ENCODE measurements at places on chromosomes 6 and 20.
A peak's percentile ranks its signal among the peaks of the same experiment; 100 is the strongest.

GRCh38 chr6:96907498-96907897 lies 9.8 kb upstream of the NDUFAF4 start:
- DNase-seq, result peak; percentile 79

DNA sequence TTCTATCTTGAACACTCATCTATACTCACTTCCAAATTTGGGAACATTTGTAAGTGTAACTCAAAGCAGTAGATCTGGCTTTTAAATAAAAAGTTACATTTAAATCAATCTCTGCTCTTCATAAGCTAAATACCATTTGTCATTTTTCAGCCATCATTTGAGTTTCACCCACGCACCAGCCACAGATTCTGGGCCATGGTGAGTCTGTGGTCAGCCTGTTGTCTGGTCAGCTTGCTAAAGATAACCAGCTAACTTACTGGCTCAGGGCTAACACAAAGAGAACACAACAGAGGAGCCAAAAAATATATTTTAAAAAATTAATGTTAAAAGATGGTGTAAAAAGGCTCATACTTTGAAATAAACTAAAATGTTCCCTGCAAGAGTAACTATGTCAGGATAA lies 181.3 kb downstream of the KIF6 start:
- no peak for DNase-seq

DNA sequence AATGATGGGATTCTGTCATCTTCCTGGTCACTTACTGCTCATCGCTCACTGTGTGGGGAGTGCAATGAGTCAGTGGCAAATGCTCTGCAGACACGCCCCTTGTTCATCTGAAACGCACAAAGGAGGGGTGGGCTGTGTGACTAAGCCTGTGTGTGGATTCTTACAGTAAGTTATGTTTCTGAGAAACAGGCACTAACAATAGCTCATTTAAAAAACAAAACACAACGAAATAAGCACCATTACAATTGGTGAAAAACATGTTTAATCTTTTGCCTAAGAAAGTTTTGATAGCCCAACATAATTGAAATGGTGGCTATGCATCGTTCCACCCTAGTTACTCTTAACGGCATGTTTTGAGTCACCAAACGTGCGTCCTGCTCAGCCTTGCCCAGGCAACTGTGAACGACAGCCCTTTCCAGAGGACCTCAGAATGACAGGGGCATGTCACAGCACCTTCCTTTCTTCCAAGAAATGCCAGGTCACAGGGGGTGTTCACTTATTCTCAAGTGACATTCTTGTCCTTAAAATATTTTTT lies 118.4 kb upstream of the SGK1 start:
- DNase-seq, result peak; percentile 88

DNA sequence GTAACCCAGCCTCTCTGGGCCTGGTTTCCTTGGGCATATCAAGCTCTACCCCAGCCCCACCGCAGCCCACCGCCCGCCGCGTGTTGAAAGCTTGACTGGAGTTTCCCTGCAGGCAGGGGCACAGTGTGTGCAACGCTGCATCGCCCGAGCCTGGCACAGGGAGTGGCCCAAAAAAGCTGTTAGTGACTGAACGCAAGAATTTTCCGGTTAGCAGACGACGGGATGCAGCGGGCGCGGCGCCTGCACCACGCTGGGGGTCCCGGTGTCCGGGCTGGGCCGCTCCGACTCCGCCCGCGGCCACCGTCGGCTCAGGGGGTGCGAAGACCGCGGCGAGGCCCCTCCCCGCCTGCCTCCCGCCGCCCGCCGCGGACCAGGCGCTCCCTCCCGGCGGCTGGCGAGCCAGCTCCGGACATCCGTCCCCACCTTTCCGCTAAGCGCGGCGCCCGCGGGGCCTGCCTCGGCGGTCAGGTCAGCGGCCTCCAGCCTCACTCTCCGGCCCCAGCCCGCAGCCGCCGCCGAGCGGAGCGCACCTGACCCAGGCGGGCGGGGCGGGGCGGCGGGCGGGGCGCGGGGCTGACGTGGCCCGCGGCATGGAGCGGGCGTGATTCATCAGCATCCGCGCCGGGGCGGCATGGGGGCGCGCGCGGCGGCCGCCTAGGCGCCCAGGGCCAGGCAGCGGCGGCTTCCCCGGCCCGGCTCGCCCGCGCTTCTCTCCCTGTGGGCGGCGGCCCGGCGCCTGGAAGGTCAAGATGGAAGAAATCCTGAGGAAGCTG lies at the start of gene ARFGEF3:
ARFGEF3 (plus strand) TSS at position 602 of the 773 bp plus-strand sequence; CDS start at position 750, 148 bp downstream.
- DNase-seq, result peak; percentile 70

DNA sequence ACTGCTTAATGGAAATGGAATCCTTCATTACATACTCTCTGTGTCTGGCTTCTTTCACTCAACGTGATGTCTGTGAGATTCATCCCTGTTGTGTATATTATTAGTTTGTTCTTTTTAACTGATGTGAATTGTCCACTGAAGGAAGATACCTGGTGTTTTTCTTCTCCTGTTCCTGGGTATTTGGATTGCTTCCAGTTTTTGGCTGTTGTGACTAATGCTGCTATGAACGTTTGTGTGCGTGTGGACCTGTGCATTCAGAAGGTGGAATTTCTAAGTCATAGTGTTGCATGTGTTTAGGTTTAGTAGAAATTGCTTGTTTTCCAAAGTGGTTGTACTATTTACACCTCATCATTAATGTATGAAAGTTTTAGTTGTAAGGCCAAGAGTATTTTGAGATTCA lies 3.8 kb downstream of the TULP4 start:
- no peak for DNase-seq

DNA sequence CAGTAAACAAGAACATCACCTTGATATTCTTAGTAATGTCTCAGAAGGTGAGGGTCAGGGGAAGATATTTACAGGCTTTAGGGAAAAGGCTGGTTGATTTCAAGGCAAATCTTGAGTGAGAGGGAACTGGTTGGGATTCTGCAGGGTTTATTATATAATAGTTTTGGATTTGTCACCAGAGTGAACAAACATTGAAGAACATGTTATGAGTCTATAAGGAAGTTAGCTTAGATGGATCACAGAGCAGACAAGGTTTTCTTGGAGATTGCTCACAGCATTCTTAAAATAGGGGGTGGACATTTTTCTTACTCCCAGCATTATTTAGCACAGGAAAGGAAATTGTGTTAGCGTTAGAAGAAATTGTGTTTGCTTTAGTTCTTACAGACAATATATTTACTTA lies 324.9 kb downstream of the LAMA2 start:
- no peak for DNase-seq

- no peak for DNase-seq
Observed at GRCh38 chr20:8414586-8415274, 282.7 kb downstream of the PLCB1 start.

DNA sequence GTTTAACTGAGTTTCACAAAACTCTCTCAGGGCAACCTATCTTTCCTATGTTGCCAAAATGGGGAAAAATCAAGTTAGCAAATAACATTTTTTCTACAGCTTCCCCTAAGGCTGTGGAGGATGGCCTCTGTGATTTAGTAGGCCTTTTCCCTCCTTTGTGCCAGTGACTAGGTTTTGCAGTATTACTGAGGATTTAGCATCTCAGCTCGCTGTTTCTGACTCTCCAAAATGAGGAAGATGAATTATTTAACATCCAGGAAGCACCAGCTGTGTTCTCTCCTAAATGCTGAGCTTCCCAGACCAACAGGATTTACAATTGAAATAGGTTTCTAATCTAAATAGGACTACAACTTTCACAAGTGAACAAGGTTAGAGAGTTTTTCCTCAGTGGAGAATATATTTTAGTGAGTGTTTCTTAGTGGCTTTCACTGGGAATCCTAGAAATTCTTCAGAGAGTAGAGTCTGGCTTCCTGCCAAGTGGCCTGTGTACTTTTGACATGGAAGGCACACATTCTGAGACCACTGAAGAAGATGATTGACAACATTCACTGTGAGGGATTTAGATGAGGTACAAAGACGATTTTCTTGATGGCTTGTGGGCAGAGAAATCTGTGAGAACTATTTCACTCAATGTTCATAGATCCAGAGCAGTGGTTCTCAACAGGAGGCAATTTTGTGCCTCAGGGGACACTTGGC lies 62.4 kb downstream of the PTCHD4 start:
- DNase-seq, result no peak

DNA sequence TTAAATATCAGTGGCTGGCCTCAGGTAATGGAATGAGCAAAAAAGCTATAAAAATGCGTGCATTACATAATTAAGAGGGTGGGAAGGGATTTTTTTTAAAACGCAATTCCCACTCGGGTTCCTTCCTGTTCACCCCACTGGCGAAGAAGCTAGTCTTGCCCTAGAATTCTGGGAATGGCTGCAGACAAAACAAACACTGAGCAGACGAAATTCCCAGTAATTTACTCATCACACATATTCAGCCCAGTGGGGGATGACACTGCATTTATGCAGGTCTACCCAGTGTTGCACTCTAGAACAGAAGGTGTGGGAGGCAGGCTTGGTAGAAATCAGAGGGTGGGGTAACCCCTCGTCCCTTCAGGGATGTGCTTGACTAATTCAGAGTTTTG lies 2695.0 kb upstream of the DEFB115 start:
- DNase-seq, result no peak

DNA sequence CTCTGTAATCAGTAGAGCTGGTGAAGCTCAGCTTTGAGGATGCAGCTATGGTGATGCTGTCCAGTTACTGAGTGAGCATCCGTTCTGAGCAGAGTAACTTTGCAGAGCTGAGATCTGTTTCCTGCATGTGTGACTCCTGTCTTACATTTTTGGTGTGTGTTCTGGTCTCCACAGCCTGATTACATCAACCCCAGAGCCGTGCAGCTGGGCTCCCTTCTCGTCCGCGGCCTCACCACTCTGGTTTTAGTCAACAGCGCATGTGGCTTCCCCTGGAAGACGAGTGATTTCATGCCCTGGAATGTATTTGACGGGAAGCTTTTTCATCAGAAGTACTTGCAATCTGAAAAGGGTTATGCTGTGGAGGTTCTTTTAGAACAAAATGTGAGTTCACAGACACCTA lies 81.6 kb downstream of the FAM120B start:
- no peak for DNase-seq

GRCh38 chr6:119323478-119323877 lies 26.1 kb downstream of the MAN1A1 start:
- DNase-seq, result no peak

- DNase-seq, result no peak
Observed at GRCh38 chr20:14764511-14765369, 427.3 kb upstream of the FLRT3 start.

GRCh38 chr6:9977411-9977810 lies 437.5 kb downstream of the TFAP2A start:
- DNase-seq, result no peak

DNA sequence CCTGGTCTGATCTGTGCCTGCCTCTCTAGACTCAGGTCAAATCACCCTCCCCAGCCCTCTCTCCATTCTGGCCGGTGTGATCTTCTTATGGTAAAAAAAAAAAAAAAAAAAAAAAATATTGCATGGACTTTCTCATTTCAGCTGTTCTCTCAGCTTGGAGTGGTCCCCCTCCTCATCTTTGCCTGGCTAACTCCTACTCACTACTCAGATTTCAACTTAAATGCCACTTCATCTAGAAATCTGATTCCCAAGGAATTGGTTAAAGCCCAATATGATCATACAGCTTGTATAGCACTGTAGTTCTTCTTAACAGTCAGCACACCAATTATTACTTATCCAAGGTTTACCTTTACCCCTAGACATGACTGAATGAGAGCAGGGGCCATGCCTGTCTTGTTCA lies 105.9 kb upstream of the CARMIL1 start:
- DNase-seq, result no peak

- DNase-seq, result no peak
Observed at GRCh38 chr6:73791336-73791735, 95.3 kb downstream of the CD109 start.

DNA sequence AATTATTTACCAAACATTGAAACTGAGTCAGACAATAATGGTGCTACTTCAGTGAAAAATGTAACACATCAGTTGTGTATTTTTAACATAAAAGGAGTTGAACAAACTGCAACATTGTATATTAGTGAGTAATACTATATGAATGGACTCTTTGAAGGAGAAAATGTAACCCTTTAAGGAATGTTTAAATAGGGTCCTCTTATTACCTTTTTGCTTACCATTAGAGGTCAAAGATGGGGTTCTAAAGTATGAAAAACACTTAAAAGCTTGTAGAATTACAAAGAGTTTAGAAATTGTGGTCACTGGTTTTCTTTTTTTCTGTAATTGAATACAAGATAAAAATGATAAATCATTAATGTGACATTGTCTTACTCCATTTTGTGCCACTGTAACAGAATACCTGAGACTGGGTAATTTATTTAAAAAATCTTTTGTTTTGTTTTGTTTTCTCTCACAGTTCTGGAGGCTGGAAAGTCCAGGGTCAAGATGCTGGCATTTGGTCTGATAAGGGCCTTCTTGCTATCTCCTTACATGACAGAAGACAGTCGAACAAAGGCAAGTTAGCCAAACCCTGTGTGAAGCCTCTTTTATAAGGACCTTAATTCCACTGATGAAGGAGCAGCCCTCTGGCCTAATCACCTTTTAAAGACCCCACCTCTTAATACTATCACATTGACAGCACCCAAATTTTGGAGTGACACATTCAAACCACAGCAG lies 43.2 kb downstream of the SESN1 start:
- DNase-seq, result no peak

DNA sequence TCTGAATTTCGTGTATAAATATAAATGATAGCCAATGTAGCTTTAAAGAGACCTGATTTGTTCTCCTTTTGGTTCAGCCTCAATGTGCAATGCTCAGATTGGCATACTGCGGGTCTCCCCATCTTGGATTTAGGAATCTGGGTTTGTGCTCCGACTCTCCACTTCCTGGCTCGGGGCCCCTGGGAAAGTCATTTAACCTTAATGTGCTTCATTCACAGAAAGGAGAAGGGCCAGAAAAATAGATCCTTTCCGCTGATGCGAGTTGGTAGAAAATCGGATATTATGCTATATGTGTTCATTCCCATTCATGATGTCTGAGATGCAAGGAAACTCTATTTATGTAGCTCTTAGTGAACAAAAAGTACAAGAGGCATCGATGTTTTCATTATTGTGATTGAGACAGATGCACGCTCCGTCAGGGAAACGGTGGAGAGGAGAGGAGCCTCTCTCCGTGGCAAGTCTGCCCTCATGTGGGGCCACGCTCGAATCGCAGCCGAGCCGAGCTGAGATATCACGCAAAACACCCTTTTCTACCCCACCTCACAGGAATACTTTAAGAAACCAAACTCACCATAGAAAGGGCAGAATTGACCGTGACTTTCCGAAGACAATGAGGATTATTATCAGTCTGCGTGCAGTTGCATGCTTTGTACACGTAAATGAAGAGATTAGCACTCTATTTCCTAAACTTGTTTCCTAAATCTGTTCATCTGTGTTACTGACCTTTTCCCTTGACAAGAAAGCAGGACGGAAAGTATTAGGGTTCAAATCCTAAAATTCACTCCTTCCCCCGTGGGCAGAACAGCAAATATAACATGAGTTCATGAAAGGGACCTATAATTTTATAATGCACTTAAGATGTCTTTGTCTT lies 136.6 kb downstream of the COL9A1 start:
- peak; percentile 56 for DNase-seq

All from activated naive CD4-positive, alpha-beta T cell treated with anti-CD3 and anti-CD28 coated beads for 36 hours (primary cell).